RPMI7951 (cell line): ENCODE measurements at places on chromosomes 2 and 18.
A peak's percentile ranks its signal among the peaks of the same experiment; 100 is the strongest.

GRCh38 chr2:124485659-124486058, 460.6 kb downstream of the CNTNAP5 start:
- DNase-seq = no peak

DNA sequence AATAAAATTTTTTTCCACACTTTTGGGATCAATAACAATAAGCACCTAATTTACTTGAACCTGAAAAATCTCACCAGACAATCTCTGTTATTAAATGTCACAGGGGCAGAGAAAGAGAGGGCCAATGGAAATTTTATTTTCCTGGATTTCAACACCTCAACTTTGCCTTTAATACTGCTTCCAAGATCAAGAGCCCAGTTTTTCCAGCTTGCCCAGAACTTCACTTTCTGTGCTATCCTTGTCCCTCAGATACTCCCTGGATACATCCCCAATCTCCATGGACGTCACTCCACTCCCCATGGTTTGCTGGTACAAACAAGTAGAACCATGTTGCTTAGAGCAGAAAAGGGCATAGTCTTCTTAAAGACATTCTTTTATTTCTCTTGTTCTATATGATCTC, 29.3 kb upstream of the PID1 start:
- DNase-seq = no peak

DNA sequence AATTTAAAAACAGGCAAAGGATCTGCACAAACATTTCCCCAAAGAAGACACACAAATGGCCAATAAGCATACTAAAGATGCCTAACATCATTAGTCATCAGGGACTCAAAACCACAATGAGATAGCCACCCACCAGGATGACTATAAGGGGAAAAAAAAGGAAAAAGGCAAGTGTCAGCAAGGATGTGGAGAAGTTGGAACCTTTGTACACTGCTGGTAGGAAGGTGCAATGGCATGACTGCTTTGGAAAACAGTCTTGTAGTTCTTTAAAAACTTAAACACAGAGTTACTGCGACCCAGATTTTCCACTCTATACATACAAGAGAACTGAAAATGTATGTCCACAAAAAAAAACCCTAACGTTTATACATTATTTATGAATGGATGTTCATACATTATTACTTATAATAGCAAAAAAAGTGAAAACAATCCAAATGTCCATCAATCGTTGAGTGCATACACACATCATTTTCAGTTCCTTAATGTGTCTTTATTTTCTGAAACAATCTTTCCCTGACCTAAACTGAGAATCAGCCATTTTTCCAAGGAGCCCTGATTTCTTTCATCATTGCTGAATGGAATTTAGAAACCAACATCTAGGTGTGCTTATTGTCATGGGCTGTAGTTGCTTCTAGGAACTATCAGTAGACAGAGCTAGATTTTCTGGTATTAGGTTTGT, 64.7 kb upstream of the TLK1 start:
- DNase-seq = peak; percentile 93

DNA sequence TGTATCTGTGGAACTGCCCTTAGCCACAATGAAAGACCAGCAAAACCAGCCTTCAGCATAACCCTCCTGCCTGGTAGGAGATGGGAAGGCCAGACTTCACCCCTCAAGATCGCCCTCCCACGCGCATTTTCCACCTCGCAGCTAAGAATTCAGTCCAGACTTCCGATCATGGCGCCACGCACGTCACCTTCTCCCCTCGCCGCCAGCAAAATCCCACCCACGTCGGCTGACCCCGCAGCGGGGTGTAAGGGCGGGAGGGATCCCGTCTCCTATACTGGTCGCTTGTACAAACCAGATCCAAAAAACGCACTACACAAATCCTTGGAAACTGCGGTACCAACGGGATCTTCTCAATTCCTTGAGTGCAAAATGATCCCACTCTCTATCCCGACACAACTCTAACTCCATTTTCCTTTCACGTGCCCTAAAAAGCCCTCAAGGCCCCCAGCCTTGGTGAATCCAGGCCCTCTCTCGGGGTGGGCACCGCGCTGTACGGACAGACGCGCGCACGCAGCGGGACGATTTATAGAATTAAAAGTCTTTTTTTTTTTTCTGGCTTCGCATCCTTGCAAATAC, 1.0 kb upstream of the BMPR2 start:
- peak; percentile 82 for DNase-seq

- no peak for DNase-seq
Observed at GRCh38 chr2:221200184-221200839, 371.8 kb downstream of the EPHA4 start.

DNA sequence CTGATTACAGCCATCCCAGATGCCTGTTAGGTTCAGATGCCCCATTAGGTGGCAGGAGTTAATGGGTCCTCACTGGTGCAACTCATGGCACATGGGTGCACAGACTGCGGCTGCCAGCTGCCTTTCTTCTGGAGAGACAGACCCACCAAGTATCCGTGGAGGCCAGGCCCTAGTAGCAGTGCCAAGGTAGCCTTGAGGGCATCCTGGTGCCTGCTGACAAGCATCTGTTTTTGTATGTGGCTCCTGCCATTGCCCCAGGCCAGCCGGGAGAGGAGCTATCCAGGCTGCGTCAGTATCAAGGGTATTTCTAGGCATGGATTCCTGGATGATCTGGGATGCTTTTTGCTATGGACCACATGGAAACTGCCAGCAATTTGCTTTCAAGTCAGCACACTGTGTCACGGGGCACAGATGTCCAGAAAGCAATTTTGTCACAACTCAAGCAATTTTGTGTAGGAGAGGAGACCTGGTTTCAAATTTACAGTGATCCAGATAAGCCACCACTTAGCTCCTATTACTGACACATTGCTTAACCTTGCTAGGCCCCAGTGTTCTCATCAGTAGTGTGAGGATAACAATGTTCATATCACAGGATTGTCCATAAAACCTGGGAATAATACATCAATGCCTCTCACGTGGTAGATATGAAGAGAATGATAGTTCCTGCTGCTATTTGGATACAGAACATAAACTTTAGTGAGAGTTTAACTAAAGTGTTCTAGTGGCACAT, 815.1 kb upstream of the RAB6C start:
- DNase-seq = no peak

DNA sequence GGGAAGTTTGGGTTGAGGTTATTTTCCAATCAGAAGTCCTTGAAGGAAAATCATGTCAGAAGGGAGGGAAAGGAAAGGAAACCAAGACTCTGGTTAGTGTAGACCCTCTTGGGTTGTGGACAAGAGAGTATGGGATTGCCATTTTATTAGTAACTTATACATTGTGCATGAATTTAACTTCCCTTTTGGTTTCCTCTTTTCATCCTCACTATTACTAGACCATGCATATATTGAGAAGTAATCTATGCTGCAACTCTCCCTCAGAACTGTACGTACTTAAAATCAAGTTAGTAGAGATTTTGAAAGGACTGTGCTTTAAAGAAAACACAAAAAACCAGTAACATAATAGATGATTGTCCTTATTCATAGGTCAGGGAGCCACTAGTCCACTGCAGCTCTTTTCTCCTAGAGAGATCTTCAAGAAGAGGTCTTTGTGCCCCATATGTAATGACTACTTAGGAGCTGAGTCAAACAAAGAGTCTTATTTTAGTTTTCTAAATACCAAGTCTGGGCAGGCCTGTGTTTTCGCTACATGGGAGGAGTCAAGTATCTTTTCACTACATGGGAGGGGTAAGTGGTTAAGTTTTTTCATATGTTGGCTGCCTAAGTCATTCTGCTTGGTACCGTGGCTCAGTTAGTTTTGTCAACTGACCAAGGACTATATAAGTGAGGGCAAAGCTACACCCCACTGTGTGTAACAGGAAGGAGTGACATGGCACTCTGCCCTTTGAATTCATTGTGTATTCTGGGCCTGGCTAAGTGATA, 25.2 kb upstream of the FAM117B start:
- peak; percentile 35 for DNase-seq
